Activated naive CD4-positive, alpha-beta T cell treated with anti-CD3 and anti-CD28 coated beads for 36 hours (primary cell): ENCODE measurements at places on chromosomes 5 and 9. TPM values are rescaled to one million over a fixed set of nuclear protein-coding genes. Genes with fewer than 3 reads are reported as not detected.
A peak's percentile ranks its signal among the peaks of the same experiment; 100 is the strongest.

- no peak overlapping the region for H3K4me3 ChIP-seq
- H3K27ac ChIP-seq: no peak overlapping the region
- H3K36me3 ChIP-seq: no peaks in the 10 kb centered on the region
- H3K27me3 ChIP-seq: peaks cover 33% of the 10 kb centered on the region
- DNase-seq: no peak
Measured at GRCh38 chr9:121738411-121738810, 87.0 kb downstream of the DAB2IP start.

GRCh38 chr5:27944471-27944870 lies 906.1 kb upstream of the CDH9 start:
- no peak overlapping the region for H3K27ac ChIP-seq
- H3K4me1 ChIP-seq: no peaks in the 10 kb centered on the region
- no peak overlapping the region for H3K4me3 ChIP-seq
- no peaks in the 10 kb centered on the region for H3K36me3 ChIP-seq
- no peak for DNase-seq

DNA sequence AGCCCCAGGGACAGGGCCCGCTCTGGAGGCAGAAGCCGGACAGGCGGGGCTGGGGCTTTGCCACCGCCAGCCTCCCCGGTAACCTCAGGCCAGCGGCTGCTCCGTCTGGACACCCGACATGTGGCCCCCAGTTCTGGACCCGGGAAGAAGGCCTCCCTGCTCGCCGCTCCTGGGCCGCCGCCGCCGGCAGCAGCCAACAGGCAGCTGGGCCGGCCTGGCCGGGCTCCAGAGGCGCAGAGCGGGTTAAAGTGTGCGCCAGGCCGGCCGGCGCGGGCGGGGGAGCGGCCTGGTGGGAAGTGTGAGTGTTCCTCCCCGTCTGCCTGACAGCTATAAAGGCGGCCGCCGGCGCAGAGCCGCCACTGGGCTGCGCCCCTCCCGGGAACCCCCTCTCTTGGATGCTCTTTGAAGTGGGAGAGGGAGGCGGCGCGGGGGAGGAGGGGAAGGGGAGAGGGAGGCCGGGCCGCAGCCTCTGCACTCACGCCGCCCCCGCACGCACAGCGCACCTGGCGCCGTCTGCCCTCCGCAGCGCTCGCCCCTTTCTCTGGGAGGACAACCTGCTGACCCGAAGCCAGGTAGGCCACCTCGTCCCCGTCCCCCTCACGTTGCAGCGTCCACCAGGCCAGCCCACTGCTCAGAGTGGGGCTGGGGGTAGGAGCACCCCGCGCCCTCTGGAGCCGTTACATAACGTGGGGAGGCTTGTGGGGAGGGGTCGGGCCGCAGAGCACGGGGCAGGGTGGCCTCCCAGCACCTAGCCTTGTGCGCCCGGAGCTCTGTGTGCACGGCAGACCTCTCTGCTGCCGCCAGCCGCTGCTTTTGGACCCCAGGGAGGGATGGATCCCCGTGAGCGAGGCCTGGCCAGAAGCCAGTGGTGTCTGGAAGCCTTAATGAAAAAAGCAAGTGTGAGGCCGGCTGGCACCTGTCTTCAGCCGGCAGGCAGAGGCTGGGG lies at the start of gene ADAMTSL2:
ADAMTSL2 (plus strand) TSS at position 359 of the 946 bp plus-strand sequence. CDS start 2,009 bp downstream, outside the sequence.
- peaks cover 14% of the 10 kb centered on the region for H3K4me1 ChIP-seq
- no peaks in the 10 kb centered on the region for H3K36me3 ChIP-seq
- peak within 1 kb of the TSS; percentile 21 for H3K4me3 ChIP-seq
- DNase-seq: peak; percentile 58

GRCh38 chr9:91004484-91004883 lies 202.9 kb downstream of the SYK start:
- no peak overlapping the region for H3K27ac ChIP-seq
- H3K36me3 ChIP-seq: no peaks in the 10 kb centered on the region
- no peak overlapping the region for H3K4me3 ChIP-seq
- DNase-seq: no peak

- no peak overlapping the region for H3K4me3 ChIP-seq
- no peak overlapping the region for H3K27ac ChIP-seq
Measured at GRCh38 chr5:95711501-95712346, 19.4 kb upstream of the RHOBTB3 start.

DNA sequence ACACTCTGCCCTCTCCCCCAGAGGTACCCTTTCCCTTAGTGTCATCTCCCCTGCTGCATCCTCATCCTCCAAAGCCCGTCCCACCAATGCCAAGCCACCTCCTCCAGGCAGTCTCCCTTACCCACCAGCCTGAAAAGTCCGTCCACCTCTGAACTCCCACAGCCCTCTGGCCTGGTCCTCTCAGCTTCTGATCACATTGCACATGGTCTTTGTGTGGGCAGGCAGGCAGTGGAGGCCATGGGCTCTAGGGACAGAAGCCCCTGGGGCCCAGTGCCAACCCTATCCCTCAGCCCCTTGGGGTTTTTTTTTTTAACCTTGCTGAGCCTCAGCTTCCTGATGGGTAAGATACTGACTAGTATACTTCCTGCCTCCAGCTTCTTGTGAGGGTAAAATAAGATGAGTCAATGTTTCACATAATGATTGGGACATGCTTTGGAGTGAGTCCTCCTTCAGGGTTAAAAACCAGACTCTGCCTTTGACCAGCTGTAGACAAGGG lies 19.4 kb downstream of the CSF1R start:
- no peak overlapping the region for H3K4me3 ChIP-seq
- H3K4me1 ChIP-seq: peaks cover 12% of the 10 kb centered on the region
- no peak for DNase-seq
- H3K36me3 ChIP-seq: no peaks in the 10 kb centered on the region
- no peaks in the 10 kb centered on the region for H3K27me3 ChIP-seq

- H3K27ac ChIP-seq: no peak overlapping the region
- no peak overlapping the region for H3K4me3 ChIP-seq
- peaks cover 16% of the 10 kb centered on the region for H3K4me1 ChIP-seq
- H3K36me3 ChIP-seq: peaks cover 2% of the 10 kb centered on the region
Measured at GRCh38 chr9:113528088-113528487, 64.6 kb downstream of the RGS3 start.

- no peak overlapping the region for H3K4me3 ChIP-seq
- H3K27ac ChIP-seq: no peak overlapping the region
- peaks cover 19% of the 10 kb centered on the region for H3K4me1 ChIP-seq
- H3K36me3 ChIP-seq: no peaks in the 10 kb centered on the region
- peak; percentile 62 for DNase-seq
- H3K27me3 ChIP-seq: peaks cover 67% of the 10 kb centered on the region
Measured at GRCh38 chr5:138603249-138603920, 28.2 kb upstream of the HSPA9 start.

Gene PCDHGA10
- 0.05 TPM for total RNA-seq

Gene LCN1
- not detected for total RNA-seq

Gene IL7R
- total RNA-seq: 147 TPM
